HepG2 (cell line): ENCODE measurements at places on chromosomes 3 and 15. TPM values are rescaled to one million over a fixed set of nuclear protein-coding genes. Genes with fewer than 3 reads are reported as not detected.
A peak's percentile ranks its signal among the peaks of the same experiment; 100 is the strongest.

DNA sequence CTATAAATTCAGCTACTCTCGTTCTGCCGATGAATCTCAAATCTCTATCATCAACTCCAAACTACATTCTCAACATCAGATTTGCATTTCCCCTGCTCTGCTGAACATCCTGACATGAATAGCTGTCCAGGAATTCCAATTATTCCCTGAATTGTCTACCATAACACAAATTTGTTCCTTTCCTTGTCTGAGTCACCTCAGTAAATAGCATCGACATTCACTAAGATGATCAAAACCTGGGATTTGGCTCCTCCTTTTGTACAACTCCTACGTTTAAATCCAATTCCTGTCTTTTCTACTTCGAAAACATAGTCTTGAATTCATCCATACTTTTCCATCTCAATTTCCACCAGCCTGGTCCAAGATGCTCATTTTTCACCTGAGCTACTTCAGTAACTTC, 107.0 kb downstream of the GREM1 start:
- H3K36me3 ChIP-seq, result no peaks in the 10 kb centered on the region
- H3K27me3 ChIP-seq, result no peaks in the 10 kb centered on the region

DNA sequence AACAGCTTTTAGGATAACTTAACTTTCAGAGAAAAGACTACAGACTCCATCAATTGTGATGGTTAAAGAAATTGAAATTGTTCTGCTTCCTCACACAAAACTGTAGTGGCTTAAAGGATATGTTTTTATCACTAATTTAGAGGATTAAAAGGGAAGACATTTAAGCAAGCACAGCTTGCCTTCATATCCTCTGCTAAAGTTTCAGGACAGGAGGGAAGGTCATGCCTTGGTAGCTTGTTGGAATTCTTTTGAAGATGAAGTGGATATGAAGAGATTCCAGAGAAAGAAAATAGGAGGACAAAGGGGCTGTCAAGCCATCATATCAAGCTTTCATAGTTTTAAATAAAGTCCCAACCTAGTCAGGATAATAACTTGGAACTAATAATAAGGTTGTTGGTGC, 33.1 kb downstream of the CCDC80 start:
- H3K27me3 ChIP-seq, result peaks cover 7% of the 10 kb centered on the region; the same call in 1 of the 3 replicates
- H3K4me3 ChIP-seq, result no peak overlapping the region
- no peaks in the 10 kb centered on the region for H3K36me3 ChIP-seq
- H3K27ac ChIP-seq, result no peak overlapping the region
- no peak for DNase-seq

- DNase-seq, result no peak
- H3K27me3 ChIP-seq, result no peaks in the 10 kb centered on the region
- H3K27ac ChIP-seq, result no peak overlapping the region
- no peak overlapping the region for H3K4me3 ChIP-seq
Measured at GRCh38 chr15:67809866-67810265, 15.4 kb upstream of the SKOR1 start.

- no peaks in the 10 kb centered on the region for H3K27me3 ChIP-seq
- peaks cover 29% of the 10 kb centered on the region for H3K36me3 ChIP-seq
- no peak overlapping the region for H3K27ac ChIP-seq
- no peak overlapping the region for H3K4me3 ChIP-seq
- H3K4me1 ChIP-seq, result no peaks in the 10 kb centered on the region
- DNase-seq, result no peak
Measured at GRCh38 chr15:80926126-80926525, 63.5 kb downstream of the MESD start.

DNA sequence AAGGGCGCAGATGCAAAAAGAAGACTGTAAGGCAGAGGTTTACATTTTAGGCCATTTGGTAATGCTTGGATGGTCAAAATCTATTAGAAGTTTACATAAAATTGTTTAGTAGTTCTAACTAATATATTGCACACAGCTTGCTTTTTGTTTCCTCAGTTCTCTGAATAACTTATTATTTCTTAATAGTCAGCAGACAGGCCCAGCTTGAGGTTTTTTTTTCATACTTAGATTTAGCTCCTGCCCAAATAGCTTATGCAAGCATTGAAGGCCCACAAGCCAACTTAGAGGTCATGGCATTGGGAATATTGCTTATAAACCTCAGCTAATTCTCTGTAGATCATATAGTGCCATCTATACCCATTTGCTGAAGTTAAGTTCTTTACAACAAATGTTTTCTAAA, 172.5 kb downstream of the RAP2B start:
- no peak overlapping the region for H3K4me3 ChIP-seq
- H3K27ac ChIP-seq, result no peak overlapping the region
- no peaks in the 10 kb centered on the region for H3K27me3 ChIP-seq
- H3K36me3 ChIP-seq, result no peaks in the 10 kb centered on the region
- DNase-seq, result no peak

GRCh38 chr3:148367756-148368155, 329.9 kb upstream of the AGTR1 start:
- no peaks in the 10 kb centered on the region for H3K36me3 ChIP-seq
- H3K4me1 ChIP-seq, result no peaks in the 10 kb centered on the region
- no peak overlapping the region for H3K27ac ChIP-seq
- no peaks in the 10 kb centered on the region for H3K27me3 ChIP-seq

GRCh38 chr15:71657141-71657540, 153.2 kb upstream of the NR2E3 start:
- H3K27me3 ChIP-seq, result no peaks in the 10 kb centered on the region
- peaks cover 100% of the 10 kb centered on the region for H3K4me1 ChIP-seq
- no peak overlapping the region for H3K4me3 ChIP-seq
- H3K27ac ChIP-seq, result peak overlapping the region; percentile 8
- DNase-seq, result peak; percentile 42

DNA sequence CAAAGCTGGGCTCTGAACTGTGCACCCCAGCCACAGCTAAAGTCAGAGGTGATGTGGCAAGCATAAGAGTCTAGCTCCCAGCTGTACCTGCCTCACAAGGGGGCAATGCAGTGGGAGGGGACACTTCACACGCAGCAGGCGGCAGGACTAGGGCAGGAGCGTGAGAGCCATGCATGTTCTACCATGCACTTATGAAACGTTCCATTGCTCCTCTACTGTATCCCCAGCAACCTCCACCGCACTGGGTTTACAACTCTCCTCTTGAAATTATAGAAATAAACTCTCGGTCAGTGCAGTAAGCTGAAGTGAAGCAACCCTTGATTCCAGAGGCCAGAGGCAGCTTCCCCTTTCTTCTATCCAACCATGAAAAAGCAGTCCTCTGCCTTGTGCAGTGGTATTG, 298.6 kb upstream of the STT3B start:
- H3K4me3 ChIP-seq, result no peak overlapping the region
- no peaks in the 10 kb centered on the region for H3K27me3 ChIP-seq
- no peaks in the 10 kb centered on the region for H3K4me1 ChIP-seq
- H3K36me3 ChIP-seq, result no peaks in the 10 kb centered on the region
- no peak overlapping the region for H3K27ac ChIP-seq

BBX gene
- polyA plus RNA-seq, result 20.2 and 23.2 TPM in 2 replicates

SST gene
- not detected in 2 replicates for polyA plus RNA-seq

ZIC4 gene
- polyA plus RNA-seq, result not detected in 2 replicates

- DNase-seq, result no peak
- no peaks in the 10 kb centered on the region for H3K36me3 ChIP-seq
- no peaks in the 10 kb centered on the region for H3K27me3 ChIP-seq
Measured at GRCh38 chr3:43221076-43221475, 65.3 kb upstream of the SNRK start.

- H3K27ac ChIP-seq, result no peak overlapping the region
- peak; percentile 29 for DNase-seq
- H3K4me1 ChIP-seq, result peaks cover 14% of the 10 kb centered on the region
- H3K27me3 ChIP-seq, result no peaks in the 10 kb centered on the region
- no peak overlapping the region for H3K4me3 ChIP-seq
- no peaks in the 10 kb centered on the region for H3K36me3 ChIP-seq
Measured at GRCh38 chr3:11651900-11652299, 8.2 kb upstream of the VGLL4 start.

DNA sequence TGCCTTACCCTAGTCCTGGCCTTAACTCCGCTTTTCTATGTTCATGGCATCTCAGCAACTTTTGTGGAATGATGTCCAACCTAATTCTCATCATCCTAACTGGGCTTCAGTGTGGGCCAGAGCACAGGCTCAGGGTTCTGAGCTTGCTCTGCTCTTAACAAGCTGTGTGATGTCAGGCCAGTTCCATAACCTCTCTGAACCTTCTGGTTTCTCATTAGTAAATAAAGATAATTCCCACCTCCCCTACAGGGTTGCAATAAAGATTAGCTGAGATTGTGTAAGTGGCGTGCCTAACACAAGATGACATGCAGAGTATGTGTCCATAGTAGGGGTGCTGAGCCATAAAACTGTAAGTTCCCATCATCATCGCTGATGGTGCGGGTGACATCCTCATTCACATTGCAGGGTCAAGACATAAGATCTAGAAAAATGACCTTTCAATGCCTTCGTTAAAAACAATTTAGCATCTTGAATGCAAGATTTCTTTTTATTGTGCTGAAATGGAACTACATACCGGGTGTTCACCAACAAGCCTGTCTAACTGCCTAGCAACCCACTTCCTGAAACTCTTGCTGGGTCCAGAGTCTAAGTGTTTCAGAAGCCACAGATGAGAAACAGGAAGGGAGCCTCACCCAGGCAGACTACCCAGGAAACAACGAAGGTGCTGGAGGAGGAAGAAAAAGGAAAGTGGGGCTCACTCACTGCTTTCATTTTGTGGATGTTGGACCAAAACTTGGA, 36.2 kb downstream of the CDCP1 start:
- peak; percentile 53 for DNase-seq
- peaks cover 20% of the 10 kb centered on the region for H3K4me1 ChIP-seq
- H3K4me3 ChIP-seq, result no peak overlapping the region
- no peaks in the 10 kb centered on the region for H3K36me3 ChIP-seq
- peaks cover 1% of the 10 kb centered on the region; the same call in 1 of the 2 replicates for H3K27me3 ChIP-seq
- H3K27ac ChIP-seq, result peak overlapping the region; percentile 21

GRCh38 chr3:106348139-106348690, 479.4 kb upstream of the CBLB start:
- H3K36me3 ChIP-seq, result no peaks in the 10 kb centered on the region
- no peak overlapping the region for H3K27ac ChIP-seq
- no peaks in the 10 kb centered on the region for H3K4me1 ChIP-seq
- no peak overlapping the region for H3K4me3 ChIP-seq

DNA sequence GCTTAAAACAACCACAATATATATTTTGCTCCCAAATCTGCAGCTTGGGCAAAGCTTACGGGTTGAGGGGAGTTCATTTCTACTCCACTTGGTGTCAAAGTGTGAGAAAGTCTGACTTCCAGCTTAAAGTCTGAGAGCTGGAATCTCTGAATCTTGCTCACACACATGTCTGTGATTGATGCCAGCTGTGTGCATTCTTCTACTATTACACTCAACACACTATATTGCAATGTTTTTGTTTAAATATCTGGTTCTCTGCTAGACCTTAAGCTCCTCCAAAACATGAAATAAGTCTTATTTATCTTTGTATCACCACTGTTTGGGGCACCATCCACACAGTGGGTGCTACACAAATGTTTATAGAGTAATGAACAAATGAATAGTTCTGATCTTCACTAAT, 36.7 kb upstream of the SECISBP2L start:
- no peaks in the 10 kb centered on the region for H3K27me3 ChIP-seq
- no peak for DNase-seq
- no peaks in the 10 kb centered on the region for H3K36me3 ChIP-seq
- no peak overlapping the region for H3K27ac ChIP-seq

DNA sequence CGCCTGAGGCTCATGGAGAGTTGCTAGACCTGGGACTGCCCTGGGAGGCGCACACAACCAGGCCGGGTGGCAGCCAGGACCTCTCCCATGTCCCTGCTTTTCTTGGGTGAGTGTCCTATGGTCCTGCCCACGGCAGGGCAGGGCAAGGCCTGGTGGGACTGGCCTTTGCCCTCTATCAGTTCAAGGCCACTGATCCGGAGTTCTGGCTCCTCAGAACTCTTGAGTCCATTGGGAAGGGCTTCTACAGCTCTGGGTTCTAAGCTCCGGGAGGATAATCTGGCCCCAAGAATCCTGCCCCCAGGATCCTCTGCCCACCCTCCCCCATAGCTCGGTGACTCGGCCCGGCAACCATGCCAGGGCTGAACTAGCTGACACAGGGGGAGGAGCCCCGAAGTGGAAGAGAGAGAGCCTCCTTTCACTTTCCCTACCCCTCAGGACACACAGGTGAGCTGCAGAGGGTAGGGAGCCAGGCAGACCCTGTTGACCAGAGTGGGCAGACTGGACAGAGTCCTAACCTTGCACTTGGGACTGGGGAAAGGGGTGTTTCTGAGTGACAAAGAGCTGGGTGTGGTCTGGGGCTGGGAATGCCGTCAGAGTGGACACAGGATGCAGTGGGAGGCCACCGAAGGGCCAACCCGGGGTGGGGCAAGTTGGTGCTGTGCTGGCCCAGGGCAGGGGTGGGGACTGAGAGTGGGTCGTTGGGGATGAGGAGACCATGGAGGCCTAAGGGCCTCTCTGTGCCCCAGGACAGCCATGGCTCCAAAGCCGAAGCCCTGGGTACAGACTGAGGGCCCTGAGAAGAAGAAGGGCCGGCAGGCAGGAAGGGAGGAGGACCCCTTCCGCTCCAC, 664 bp downstream of the PARP3 start:
- H3K36me3 ChIP-seq, result peaks cover 10% of the 10 kb centered on the region; the same call in 2 of the 3 replicates
- H3K27me3 ChIP-seq, result no peaks in the 10 kb centered on the region
- DNase-seq, result peak; percentile 67
- peaks cover 33% of the 10 kb centered on the region for H3K4me1 ChIP-seq
- H3K27ac ChIP-seq, result peak overlapping the region; percentile 93
- H3K4me3 ChIP-seq, result peak overlapping the region; percentile 88

ZNF860 gene
- 0.51 and 0.73 TPM in 2 replicates for polyA plus RNA-seq

- H3K36me3 ChIP-seq, result no peaks in the 10 kb centered on the region
- no peak overlapping the region for H3K27ac ChIP-seq
- H3K4me1 ChIP-seq, result no peaks in the 10 kb centered on the region
- H3K4me3 ChIP-seq, result no peak overlapping the region
- no peak for DNase-seq
Measured at GRCh38 chr15:77001351-77001750, 6.4 kb downstream of the PSTPIP1 start.

ZNF639 gene
- 10.1 and 11.6 TPM in 2 replicates for polyA plus RNA-seq

KLHL6 gene
- not detected in 2 replicates for polyA plus RNA-seq

CLSTN2 gene
- polyA plus RNA-seq, result not detected in 2 replicates

DNA sequence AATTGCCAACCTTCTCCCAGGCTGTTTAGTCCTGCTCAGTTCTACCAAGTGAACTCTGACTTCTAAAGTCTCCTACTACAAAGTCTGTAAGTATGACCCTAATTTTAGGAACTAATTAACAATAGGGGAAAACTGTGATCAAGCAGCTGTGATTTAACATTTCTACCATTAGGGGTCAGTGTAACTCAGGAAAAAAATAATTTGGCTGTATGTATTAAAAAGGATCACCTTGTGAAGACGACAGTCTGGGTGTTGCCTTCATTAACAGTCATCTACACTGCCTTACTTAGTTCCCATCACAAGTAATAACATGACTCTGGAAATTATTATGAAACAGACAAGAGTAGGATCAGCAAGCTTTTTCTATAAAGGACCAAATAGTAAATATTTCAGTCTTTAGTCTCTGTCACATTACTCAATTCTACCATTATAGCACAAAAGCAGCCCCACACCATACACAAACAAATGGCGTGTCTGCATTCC, 4.2 kb upstream of the NPHP3 start:
- H3K27ac ChIP-seq, result no peak overlapping the region
- peak; percentile 39 for DNase-seq
- no peaks in the 10 kb centered on the region for H3K27me3 ChIP-seq
- peaks cover 19% of the 10 kb centered on the region for H3K4me1 ChIP-seq
- H3K4me3 ChIP-seq, result no peak overlapping the region
